ENCODE measurements at places on chromosomes 7 and 10. TPM values are rescaled to one million over a fixed set of nuclear protein-coding genes. Genes with fewer than 3 reads are reported as not detected.

- H3K4me1 ChIP-seq, result peaks cover 31% of the 10 kb centered on the region
- no peaks in the 10 kb centered on the region for H3K36me3 ChIP-seq
Observed at GRCh38 chr10:478471-479245, 210.8 kb downstream of the DIP2C start.

Gene TMEM178B
- total RNA-seq, result 1.3 TPM

Gene PRTFDC1
- total RNA-seq, result 5.4 TPM

Gene ERVW-1
- total RNA-seq, result not detected

DNA sequence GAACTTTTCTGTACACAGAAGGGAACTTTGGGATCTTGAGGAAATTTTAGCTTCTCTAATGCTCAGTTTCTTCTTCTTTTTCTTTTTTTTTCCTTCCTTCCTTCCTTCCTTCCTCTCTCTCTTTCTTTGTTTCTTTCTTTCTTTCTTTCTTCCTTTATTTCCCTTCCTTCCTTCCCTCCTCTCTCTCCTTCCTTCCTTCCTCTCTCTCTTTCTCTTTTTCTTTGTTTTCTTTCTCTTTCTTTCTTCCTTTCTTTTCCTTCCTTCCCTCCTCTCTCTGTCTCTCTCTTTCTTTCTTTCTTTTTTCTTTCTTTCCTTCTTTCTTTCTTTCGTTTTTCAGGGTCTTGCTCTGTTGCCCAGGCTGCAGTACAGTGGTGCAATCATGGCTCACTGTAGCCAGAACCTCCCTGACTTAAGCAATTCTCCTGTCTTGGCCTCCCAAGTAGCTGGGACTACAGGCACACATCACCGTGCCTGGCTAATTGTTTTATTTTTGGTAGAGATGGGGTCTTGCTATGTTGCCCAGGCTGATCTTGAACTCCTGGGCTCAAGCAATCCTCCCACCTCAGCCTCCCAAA, 58.6 kb upstream of the SDK1 start:
- no peaks in the 10 kb centered on the region for H3K27me3 ChIP-seq
- no peaks in the 10 kb centered on the region for H3K36me3 ChIP-seq
- no peaks in the 10 kb centered on the region for H3K4me1 ChIP-seq

- H3K27me3 ChIP-seq, result no peaks in the 10 kb centered on the region
- H3K36me3 ChIP-seq, result no peaks in the 10 kb centered on the region
- no peak overlapping the region for H3K4me3 ChIP-seq
- no peak for DNase-seq
- no peak overlapping the region for H3K27ac ChIP-seq
- no peaks in the 10 kb centered on the region for H3K4me1 ChIP-seq
Observed at GRCh38 chr7:118013252-118014010, 140.2 kb upstream of the CTTNBP2 start.

- H3K4me3 ChIP-seq, result no peak overlapping the region
- no peaks in the 10 kb centered on the region for H3K36me3 ChIP-seq
- no peak overlapping the region for H3K27ac ChIP-seq
- H3K4me1 ChIP-seq, result no peaks in the 10 kb centered on the region
Observed at GRCh38 chr7:76129366-76129765, 72.3 kb upstream of the SRRM3 start.
